ENCODE measurements at places on chromosomes 13 and 19.

GRCh38 chr19:10431943-10432735 is 11.8 kb downstream of the PDE4A start:
- no peak for DNase-seq

DNA sequence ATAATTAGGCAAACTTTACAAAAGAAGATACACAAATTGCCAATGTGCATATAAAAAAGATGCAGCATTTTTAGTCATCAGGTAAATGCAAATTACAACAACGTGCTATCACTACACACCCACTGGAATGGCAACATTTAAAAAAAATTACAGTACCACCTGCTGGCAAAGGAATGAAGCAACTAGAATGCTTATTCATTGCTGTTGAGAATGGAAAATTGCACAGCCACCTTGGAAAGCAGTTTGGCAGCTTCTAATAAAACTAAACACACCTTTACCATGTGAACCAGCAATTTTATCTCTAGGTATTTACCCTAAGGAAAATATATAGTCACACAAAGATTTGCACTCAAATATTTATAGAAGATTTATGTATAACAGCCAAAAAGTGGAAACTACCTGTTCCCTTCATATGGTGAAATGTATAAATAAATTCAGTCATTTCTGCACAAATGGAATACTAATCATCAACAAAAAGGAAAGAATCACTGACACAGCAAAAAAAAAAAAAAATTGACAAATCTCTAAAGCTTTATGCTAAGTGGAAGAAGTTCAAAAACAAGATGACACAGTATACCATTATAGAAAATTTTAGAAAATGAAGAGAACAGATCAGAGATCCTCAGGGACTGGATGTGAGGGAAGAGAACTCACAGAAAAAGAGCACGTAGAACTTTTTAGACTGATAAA is 30.3 kb downstream of the OXGR1 start:
- DNase-seq: no peak

DNA sequence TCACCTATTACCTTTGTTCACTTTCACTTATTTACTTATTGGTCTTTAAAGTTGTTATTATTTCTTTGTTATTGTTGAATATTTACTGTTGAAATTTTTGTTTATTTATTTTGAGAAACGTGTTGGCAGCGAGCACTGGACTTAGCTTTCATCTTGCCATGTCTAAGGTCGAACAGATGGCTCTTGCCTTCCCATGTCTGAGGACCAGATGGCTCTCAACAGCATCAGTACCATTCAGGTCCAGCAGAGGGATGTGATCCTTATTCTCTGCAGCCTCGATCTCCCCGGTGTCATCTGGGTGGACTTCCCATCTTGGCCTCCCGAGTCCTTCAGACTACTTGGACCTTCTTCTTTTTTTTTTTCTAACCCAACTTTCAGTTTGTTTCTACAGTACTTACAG is 1437.6 kb downstream of the UQCRFS1 start:
- DNase-seq: no peak

GRCh38 chr13:110047496-110047895 is 259.5 kb downstream of the COL4A1 start:
- DNase-seq: no peak

- DNase-seq: no peak
These were observed 22.6 kb upstream of the MTIF3 start for GRCh38 chr13:27472941-27473340.

DNA sequence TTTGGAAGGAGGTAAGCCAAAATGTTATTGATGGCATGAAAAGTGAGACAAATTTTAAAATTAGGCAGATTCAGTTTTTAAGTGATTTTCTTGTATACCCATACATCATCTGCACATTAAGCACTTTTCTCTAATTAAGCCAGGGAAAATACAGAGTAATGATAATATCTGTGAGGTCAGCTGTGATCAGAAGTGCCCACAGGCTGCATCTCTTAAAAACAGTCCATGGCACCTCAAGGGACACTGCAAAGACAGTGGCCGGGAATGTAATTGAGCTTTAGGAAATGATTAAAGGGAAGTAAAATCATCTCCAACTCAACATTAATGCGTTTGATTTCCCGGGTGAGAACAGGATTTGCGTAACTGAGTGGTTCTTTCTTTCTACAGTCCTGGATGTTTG is 2.0 kb downstream of the COL4A1 start:
- DNase-seq: no peak

Data from esophagus squamous epithelium (tissue), 5 donors.